Stimulated activated CD4-positive, alpha-beta T cell treated with anti-CD3 and anti-CD28 coated beads, TNF-alpha, amount 100 ng/mL, for 48 hours (primary cell): ENCODE measurements at places on chromosomes 6 and 20.

DNA sequence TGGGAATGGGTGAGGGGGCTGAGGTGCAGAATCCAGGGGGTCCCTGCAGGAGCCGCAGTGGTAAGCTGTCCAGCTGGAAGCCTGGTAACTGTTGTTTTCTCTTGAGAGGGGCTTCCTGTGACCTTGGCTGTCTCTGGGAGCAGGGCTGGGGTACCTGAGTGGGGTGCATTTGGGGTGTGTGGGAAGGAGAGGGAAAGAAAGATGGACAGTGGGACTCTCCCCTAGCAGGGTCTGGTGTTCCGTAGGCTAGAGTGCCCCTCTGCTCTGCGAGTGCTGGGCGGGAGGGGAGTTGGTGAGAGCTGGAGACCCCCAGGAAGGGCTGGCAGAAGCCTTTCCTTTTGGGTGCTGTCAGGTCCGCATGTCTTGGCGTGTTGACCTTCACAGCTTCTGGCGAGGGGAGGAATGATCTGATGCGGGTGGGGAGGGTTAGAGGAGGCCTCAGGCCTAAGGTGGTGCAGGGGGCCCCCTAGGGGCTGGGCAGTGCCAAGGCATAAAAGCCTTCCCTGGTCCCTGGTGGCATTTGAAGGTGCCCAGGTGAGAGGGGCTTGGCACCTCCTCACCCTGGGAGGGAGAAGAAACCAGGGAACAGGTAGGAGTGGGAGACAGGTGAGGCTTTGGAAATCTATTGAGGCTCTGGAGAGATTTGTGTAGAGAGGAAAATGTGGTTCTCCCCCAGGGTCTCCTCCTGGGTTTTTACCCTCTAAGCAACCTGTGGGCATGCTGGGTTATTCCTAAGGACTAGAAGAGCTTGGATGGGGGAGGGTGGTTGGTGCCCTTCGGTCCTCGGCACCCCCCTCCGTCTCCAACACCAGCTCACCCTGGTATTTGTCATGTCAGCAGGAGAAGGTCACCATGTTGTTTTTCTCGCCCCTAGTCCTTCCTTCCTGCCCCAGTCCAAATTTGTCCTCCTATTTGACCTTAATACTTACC is 3.3 kb downstream of the VEGFA start:
- DNase-seq, result peak; percentile 42

DNA sequence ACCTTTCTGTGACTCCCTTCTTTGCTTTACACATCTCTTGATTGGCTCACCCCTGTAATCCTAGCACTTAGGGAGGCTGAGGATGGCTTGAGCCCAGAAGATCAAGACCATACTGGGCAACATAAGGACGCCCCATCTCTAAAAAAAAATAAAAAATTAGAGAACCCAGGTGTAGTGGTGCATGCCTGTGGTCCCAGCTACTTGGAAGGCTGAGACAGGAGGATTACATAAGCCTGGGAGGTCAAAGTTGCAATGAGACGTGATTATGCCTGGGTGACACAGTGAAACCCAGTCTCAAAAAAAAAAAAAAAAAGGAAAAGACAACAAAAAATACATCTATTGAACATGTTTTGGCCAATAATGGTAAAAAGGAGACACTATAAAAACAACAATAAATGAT is 37.8 kb downstream of the CHD6 start:
- no peak for DNase-seq

- no peak for DNase-seq
These were observed 76.1 kb downstream of the SCAND1 start for GRCh38 chr20:35878113-35878625.

GRCh38 chr20:49112596-49113274 is 66.6 kb downstream of the CSE1L start:
- no peak for DNase-seq

GRCh38 chr20:63750807-63751470 is 11.4 kb downstream of the SLC2A4RG start:
- no peak for DNase-seq

DNA sequence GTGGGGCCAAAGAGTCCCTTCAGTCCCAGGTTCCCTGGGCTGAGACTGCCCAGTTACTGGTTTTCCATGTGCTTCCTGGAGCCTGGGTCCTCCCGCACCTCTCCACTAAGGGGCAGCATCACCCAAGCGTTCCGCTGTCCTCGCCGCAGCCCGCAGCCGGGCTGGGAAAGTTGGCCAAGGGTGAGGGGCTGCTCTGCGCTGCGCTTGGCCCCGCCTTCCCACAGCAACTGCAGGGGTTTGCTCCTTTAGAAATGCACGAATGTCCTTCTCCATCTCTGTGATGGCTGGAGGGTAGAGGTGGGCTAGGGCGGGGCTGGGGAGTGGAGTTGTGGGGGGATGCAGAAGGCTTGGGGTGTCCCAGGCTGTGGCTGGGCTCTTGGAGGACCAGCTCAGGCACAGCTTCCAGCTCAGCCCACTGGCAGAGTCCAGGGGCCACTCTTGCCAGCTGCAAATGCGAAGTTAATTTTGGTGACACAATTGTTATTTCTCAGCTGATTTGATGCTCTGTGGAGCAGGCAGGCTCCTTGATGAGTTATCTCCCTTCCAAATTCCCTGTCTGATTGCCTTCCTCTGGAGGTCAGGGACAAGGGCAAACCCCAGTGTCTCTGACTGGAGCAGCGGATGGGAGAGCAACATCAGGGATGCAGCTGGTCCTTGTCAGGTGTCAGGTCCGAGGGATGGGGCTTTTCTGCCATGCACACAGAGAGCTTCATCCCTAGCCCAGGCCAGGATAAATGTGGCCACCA is 63.2 kb downstream of the NOL4L start:
- no peak for DNase-seq

GRCh38 chr6:138517635-138518034 is 18.3 kb upstream of the NHSL1 start:
- DNase-seq, result peak; percentile 37

DNA sequence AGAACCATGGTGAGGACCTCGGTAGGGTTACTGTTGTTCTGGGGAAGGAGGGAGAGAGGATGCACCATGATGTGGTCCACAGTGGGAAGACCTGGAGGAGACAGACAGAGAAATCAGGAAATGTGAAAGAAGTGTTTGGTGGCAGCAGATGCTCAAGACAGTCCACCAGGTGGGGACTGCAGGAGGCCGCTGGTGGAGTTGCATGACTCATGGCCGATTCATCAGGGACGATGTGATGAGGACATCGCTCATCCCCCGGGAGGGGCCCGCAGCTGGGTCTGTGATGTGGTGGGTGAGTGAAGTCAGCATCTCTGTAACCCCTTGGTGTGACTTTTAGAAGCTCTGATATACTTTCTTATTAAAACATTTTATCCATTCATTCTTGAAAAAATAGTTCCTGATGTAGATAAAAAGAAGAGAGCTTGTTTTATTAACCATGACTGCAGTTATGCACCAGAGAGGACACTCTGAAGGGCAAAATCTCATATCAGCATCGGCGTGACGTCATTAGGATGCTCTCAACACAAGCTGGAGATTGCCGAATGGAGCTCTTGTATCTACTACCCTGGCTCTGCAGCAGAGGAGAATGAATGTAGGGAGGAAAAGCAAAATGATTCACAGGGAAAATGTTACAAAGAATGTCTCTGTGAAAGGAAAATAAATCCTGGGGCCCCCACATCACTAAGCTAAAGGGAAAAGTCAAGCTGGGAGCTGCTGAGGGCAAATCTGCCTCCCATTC is 71.2 kb downstream of the RAMACL start:
- DNase-seq, result peak; percentile 35

- DNase-seq, result no peak
These were observed 7.6 kb upstream of the RNF182 start for GRCh38 chr6:13917141-13917540.

DNA sequence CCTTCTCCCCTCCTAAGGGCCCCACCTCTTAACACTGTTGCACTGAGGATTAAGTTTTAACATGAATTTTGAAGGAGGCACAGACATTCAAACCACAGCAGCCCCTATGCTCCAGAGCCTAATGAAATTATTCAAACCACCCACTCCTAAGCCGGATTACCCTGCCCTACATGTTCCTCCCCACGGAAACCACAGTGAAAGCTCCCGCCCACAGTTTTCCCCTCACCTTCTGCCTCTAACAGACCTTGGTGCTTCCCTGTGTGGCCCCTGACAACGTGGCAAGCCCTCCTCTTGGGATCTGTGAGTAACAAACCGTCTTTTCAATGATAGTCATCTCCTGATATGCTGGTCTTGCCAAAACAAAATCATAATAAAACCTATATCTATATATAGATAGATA is 74.8 kb downstream of the RIN2 start:
- peak; percentile 8 for DNase-seq

DNA sequence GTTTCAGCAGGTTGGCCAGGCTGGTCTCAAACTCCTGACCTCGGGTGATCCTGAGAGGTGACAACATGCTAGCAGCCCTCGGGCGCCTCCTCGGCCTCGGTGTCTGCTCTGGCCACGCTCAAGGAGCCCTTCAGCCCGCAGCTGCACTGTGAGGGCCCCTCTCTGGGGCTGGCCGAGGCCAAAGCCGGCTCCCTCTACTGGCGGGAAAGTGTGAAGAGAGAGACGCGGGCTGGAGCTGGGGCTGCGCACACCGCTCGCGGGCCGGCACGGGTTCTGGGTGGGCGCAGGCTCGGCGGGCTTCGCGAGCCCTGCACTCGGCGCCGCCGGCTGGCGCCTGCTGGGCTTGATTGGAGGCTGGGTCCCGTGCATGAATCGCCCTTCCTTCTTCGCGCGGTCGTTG is 80.8 kb upstream of the RBM24 start:
- no peak for DNase-seq
